Stimulated activated CD8-positive, alpha-beta memory T cell treated with anti-CD3 and anti-CD28 coated beads, Interleukin-4, amount 100 ng/mL, for 24 hours (primary cell): ENCODE measurements at places on chromosomes 3 and 15.

DNA sequence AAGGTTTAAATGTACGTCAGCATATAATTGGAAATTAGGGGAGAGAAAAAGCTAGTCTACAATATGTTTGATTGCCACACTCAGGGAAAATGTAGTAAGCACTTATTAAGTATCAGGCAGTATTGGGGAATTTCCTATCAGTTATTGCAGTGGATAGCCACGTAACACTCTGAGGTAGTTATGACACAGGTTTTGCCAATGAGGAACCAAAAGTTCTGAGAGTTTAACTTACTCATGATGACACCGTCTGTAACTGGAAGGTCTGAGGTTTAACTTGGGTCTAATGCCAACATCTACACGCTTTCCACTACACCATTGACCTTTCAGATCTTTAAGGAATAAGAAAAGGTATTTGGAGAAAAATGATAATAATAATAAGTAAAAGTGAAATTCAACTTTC, 89.5 kb downstream of the ZMAT3 start:
- no peak for DNase-seq

DNA sequence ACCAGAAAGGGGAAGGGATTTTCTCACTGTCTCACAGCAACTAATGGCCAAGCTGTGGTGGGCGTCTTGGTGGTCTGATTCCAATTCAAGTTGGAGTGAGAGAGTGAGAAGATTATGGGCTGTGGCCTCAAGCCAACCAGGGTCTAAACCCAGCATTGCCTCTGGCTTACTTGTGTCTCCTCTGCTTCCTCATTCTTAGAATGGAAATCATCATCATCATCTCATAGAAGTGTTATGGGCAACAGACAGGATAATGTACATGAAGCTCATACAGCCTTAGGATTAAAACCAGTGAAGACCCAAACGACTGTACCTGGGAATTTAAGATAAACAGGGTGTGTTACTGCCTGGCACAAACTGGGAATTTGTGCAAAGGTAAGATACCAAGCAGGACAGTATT, 29.1 kb upstream of the IREB2 start:
- DNase-seq = no peak

DNA sequence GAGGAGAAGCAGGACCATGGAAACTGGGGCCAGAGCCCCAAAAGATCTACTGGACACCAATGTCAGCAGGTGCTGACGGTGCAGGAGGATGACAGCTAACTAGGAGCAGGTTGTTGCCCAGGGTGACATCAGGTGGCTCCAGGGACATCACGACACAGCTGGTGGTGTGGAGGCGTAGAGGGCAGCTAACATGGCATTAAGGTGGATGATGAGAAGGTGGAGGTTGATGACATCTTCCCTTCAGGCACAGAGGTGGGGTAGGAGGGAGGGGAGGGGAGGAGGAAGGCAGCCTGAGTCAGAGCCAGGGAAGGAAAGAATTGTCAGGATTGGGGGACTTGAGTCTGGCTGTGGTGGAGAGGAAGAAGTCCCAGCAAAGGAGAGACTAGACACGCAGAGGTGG, 1.5 kb upstream of the EPHB1 start:
- DNase-seq = no peak

- no peak for DNase-seq
These were observed 340.3 kb upstream of the RBMS3 start for GRCh38 chr3:28940530-28940929.

DNA sequence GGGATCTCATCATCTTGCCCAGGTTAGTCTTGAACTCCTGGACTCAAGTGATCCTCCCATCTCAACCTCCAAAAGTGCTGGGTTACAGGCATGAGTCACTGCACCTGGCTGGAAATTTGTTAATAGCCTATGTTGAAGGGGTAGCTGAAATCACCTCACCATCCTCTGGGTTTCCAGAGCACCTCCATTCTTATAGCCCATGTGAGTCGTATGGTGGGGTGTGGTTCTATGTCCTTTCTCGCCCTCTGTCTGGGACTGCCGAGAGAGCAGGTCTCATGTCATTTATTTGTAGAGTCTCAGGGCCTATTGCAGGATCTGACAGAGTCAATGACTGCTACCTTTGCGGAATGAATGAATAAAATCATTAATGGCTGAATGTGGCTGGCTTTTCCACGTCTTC, 20.9 kb downstream of the CEMIP start:
- DNase-seq = no peak

DNA sequence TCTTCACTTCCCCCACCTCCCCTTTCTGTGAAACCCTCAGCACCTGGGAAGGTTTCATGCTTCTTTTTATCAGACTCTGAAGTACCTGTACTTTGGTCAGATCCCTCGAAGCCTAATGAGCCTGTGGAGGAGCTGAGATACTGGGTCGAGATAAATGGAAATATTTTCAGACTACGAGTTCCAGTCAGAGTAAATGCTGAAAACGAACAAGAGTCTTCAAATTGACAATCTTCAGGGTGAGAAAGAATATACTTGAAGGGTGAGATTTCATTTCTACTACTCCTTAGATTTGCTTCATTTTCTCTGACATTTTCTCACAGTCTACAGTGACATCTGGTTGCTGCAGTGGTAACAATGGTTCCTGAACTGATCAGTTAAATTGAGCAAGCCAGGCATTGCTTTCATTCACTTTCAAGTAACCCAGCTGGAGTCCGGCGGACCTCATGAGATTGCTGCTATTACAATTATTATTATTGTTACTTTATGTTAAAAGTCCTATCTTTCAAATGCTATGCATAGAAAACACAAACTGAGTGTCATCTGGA, 337.2 kb downstream of the VGLL3 start:
- DNase-seq = no peak

DNA sequence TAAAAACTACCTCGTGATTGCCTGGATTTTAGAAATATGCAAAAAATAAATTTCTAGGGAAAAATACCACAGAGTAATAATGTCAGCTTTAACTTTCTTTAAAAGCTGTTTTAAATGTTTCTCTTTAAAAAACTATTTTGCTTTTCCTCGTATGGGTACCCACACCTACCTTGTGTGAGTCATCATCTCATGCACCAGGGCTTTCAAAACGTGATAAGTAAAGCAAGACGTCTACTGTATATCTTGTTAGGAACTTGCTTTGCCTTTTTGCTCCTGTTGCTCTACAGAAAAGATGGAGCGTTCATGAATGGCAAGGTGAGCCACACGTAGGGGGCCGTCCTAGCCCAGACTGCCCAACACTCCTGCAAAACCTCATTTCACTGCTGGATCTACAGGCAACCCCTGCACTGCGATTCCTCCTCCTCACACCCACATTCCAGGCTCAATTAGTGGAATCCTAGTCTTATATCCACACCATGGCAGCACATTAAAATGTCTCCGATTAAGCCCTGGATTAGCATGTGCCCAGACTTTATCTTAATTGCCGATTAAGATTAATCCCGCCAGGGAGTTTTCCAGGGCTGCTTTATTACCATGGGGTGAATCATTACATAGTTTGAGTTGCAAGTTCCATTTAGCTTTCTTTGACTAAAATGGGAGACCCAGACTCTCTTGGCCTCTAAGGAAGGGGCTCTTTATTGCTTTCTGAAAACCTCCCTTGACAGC, 293.6 kb upstream of the ICE2 start:
- no peak for DNase-seq

DNA sequence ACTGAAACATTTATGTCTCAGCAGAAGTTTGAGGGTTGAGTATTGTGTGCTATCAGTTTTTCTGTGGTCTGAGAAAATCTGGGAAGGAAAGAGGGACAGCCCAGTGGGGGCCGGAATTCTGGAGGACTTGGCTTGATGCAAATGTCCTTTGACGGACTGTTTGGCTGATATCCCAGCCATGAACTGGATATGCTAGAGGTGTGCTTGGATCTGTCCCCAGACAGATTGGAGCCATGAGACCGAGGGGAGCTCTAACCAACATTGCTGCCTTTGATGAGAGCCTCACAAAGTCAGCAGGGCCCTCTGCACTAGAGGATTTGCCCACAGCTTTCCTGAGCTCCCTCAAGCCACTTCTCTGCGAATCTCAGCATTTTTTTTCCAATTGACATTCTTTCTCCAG, 405.6 kb downstream of the NTRK3 start:
- DNase-seq = no peak

DNA sequence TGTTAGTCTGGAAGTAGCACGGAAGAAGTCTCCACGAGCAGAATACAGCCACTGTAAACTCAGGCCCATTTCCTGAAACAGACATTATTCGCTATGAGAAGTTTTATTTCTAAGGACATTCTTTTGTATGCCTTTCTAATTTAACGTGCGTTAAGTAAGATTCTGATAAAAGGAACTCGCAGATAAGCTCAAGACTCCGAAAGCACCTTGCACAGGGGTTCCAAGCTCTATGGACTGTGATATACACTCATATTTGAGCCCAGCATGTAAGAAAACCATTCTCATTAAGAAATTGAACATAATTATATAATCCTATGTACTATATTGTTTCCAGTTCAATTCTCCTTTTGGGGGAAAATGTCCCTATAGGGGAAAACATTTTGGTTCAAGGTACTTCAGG, 28.4 kb downstream of the TFRC start:
- no peak for DNase-seq

DNA sequence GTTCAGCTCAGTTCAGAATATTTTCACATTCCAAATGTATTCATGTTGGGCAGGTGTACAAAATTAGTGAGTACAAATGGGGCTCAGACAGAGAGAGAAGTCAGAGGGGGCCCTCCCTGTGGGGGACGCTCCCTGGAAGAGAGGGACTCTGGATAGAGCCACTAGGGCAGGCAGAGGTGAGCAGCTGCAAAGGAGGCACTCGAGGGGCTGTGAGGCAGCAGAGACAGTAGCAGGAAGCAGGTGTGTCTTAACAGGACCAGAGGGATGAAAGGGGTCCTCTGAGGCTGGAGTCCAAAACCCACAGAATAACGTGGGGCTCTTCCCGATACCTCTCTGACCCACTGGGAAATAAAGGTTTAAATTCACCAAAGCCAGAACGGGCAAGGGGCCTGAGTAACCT, 127.1 kb downstream of the MEGF11 start:
- no peak for DNase-seq

- DNase-seq = no peak
These were observed 536 bp downstream of the WDR73 start for GRCh38 chr15:84653584-84653909.

GRCh38 chr15:97078591-97078990, 748.1 kb downstream of the NR2F2 start:
- DNase-seq = no peak

DNA sequence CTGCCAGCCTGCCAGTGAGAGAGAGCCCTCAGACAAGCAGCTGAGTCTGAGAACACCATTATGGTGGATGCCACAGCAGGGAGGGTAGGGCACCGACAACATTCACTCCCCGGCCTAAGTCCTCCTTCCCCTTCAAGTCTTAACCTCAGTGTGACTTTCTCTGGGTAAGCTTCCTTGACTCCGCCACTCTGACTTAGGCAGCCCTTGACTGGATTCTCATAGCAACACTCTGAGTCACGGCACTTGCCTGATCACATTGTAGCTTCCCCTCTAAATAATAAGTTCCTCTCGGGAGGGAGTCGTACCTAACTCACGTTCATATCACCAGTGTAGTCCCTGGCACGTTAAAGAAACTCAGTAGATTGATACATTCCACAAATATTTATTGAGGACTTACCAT, 180.5 kb downstream of the FOXB1 start:
- no peak for DNase-seq

- DNase-seq = no peak
These were observed 55.7 kb upstream of the PLXND1 start for GRCh38 chr3:129662191-129662608.

DNA sequence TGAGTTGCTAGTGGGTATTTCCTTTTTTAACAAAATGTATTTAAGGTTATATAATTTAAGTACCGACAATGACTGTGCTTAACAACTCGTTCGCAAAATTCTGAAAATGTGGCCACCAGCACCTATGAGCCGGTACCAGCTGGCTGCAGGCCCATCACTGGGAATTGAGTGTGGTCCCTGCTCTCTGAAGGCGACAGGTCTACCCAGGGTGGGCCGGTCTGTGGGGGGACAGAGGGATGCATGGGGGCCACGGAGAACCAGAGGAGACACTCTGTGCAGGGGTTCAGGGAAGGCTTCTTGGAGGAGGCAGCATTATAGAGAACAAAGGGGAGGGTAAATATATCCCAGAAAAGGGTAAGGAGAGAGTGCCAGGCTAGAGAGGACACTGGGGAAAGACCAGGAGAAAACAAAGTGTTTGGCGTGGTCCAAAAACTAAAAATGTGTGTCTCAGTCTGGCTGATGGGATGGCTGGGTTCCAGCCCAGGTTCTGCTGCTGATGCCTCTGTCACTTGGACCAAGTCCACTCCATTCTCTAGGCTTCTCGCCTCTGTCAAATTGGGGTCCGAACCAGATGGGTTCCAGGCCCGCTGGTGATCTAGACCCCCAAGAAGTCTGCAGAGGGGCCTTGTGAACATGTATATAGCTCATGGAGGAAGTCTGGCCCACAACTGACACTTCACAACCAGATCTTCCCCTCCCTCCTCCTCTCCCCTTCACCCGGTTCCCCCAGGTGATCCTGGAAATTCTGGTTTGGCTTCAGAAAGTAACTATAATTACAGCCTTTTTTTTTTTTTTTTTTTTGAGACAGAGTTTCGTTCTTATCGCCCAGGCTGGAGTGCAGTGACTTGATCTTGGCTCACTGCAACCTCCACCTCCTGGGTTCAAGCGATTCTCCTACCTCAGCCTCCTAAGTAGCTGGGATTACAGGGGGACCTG, 10.7 kb upstream of the CYP11A1 start:
- DNase-seq = no peak
